GM12878 (cell line): ENCODE measurements at places on chromosomes 7 and 10. TPM values are rescaled to one million over a fixed set of nuclear protein-coding genes. Genes with fewer than 3 reads are reported as not detected.

Gene HTRA1
- polyA plus RNA-seq: 0.10 and 0.13 TPM in 2 replicates

Gene CTNNA3
- polyA plus RNA-seq: 0.30 TPM in 1 of 2 replicates, not detected in the other

Gene LIPM
- polyA plus RNA-seq: not detected in 2 replicates

Gene GPR37
- not detected in 2 replicates for polyA plus RNA-seq

GRCh38 chr10:77501846-77502261, 135.8 kb downstream of the KCNMA1 start:
- H3K27me3 ChIP-seq: no peaks in the 10 kb centered on the region
- H3K4me3 ChIP-seq: no peak overlapping the region
- H3K4me1 ChIP-seq: peaks cover 11% of the 10 kb centered on the region
- no peaks in the 10 kb centered on the region for H3K36me3 ChIP-seq

- H3K4me1 ChIP-seq: no peaks in the 10 kb centered on the region
- DNase-seq: no peak
- no peaks in the 10 kb centered on the region for H3K36me3 ChIP-seq
- no peaks in the 10 kb centered on the region for H3K27me3 ChIP-seq
Observed at GRCh38 chr7:21107101-21107500, 320.4 kb upstream of the SP8 start.

DNA sequence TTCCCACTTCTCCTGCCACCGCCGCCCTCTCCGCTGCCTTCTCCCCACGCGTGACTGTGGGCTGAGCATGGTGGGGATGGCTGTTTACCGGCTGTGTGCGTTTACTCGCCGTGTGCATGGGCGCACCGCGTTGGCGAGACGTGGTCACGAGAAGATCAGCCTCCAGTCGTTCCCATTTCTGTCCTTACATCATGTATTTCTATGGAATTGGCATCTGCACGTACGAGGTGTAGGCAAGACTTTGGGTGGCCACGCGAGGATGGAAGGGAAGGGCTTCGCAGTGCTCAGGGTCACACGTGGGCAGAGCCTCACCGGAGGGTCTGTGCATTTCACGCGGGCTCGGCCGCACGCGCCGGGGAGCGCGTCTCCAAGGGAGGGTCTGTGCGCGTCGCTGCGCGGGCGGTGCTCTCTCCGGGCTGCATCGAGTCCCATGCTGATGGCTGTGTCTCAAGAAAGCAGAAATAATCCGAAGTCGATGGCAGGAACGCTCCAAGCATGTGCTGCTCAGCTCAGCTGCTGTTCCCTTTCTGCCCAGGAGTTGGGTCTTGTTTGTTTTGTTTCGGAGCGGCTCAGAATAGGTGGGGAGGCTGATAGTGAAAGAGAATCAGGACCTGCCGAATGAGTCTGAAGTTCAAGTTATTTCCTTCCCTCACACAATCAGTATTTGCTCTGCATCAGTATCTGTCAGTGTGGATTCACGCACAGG, 973 bp downstream of the CAMK1D start:
- peak overlapping the region; percentile 51 for H3K27ac ChIP-seq
- H3K4me1 ChIP-seq: peaks cover 38% of the 10 kb centered on the region
- H3K36me3 ChIP-seq: no peaks in the 10 kb centered on the region
- no peaks in the 10 kb centered on the region for H3K27me3 ChIP-seq
- H3K4me3 ChIP-seq: peak overlapping the region; percentile 92
- no peak for DNase-seq

DNA sequence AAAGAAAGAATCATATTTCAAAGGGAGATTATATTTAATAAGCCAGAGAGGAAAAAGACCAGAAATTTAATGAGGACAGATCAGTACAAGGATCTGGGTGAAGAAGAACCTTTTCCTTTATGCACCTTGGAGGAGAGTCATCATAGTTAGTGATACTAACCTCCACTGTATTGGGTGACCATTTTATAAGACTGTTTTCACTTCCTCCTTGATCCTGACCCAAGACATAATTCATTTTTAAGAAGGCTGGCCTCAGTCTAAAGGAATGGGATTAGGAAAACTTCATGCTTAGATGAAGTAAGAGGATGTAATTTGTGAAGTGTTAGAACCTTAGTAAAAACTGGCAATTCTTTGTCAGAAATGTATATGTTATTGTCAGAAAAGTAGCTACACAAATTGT, 68.6 kb downstream of the ADAM22 start:
- no peak for DNase-seq
- no peaks in the 10 kb centered on the region for H3K36me3 ChIP-seq
- no peak overlapping the region for H3K4me3 ChIP-seq
- H3K27me3 ChIP-seq: no peaks in the 10 kb centered on the region
- H3K4me1 ChIP-seq: no peaks in the 10 kb centered on the region
- H3K27ac ChIP-seq: no peak overlapping the region

GRCh38 chr7:112449353-112449752, 907 bp upstream of the IFRD1 start:
- H3K4me1 ChIP-seq: peaks cover 4% of the 10 kb centered on the region; the same call in 1 of the 2 replicates
- H3K36me3 ChIP-seq: no peaks in the 10 kb centered on the region
- DNase-seq: no peak
- H3K27ac ChIP-seq: peak overlapping the region; percentile 43; the same call in 1 of the 2 replicates

GRCh38 chr7:101884671-101885596, 67.5 kb downstream of the CUX1 start:
- H3K27me3 ChIP-seq: no peaks in the 10 kb centered on the region
- H3K36me3 ChIP-seq: no peaks in the 10 kb centered on the region
- H3K4me3 ChIP-seq: peak overlapping the region; percentile 42; the same call in 1 of the 2 replicates
- H3K27ac ChIP-seq: peak overlapping the region; percentile 70
- DNase-seq: peak; percentile 53

GRCh38 chr7:101164071-101164840, 1.1 kb downstream of the VGF start:
- DNase-seq: no peak
- H3K4me3 ChIP-seq: peak overlapping the region; percentile 55; the same call in 1 of the 2 replicates
- no peak overlapping the region for H3K27ac ChIP-seq
- peaks cover 9% of the 10 kb centered on the region; the same call in 1 of the 2 replicates for H3K27me3 ChIP-seq
- peaks cover 4% of the 10 kb centered on the region for H3K4me1 ChIP-seq

GRCh38 chr10:63675171-63675570, 154.0 kb downstream of the REEP3 start:
- no peaks in the 10 kb centered on the region for H3K36me3 ChIP-seq
- no peak overlapping the region for H3K27ac ChIP-seq
- H3K4me1 ChIP-seq: peaks cover 6% of the 10 kb centered on the region
- H3K4me3 ChIP-seq: no peak overlapping the region
- DNase-seq: no peak

GRCh38 chr10:72834183-72834825, 59.2 kb upstream of the OIT3 start:
- no peak overlapping the region for H3K4me3 ChIP-seq
- H3K36me3 ChIP-seq: no peaks in the 10 kb centered on the region
- H3K27ac ChIP-seq: no peak overlapping the region
- H3K27me3 ChIP-seq: no peaks in the 10 kb centered on the region
- no peaks in the 10 kb centered on the region for H3K4me1 ChIP-seq

GRCh38 chr10:33460505-33461294, 126.2 kb upstream of the NRP1 start:
- no peaks in the 10 kb centered on the region for H3K36me3 ChIP-seq
- no peak overlapping the region for H3K4me3 ChIP-seq
- no peaks in the 10 kb centered on the region for H3K4me1 ChIP-seq
- no peak overlapping the region for H3K27ac ChIP-seq
